ENCODE measurements at places on chromosomes 12 and 14. TPM values are rescaled to one million over a fixed set of nuclear protein-coding genes. Genes with fewer than 3 reads are reported as not detected.
A peak's percentile ranks its signal among the peaks of the same experiment; 100 is the strongest.

C12orf42 gene
- not detected for total RNA-seq

DNA sequence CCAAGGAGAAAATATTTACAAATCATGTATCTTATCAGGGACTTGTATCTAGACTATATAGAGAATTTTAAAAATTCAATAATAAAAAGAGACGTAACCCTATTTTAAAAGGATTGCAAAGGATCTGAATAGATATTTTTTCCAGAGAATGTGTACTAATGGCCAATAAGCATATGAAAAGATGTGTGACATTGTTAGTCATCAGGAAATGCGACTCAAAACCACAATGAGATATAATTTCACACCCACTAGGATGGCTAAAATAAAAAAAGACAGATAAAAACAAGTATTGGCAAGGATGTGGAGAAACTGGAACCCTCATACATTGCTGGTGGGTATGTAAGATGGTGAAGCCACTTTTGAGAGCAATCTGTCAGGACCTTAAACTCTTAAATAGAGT is 141.9 kb upstream of the BMP4 start:
- peak; percentile 49 for DNase-seq

JAG2 gene
- 45.3 TPM for total RNA-seq

SP1 gene
- total RNA-seq: 23.7 TPM

DNA sequence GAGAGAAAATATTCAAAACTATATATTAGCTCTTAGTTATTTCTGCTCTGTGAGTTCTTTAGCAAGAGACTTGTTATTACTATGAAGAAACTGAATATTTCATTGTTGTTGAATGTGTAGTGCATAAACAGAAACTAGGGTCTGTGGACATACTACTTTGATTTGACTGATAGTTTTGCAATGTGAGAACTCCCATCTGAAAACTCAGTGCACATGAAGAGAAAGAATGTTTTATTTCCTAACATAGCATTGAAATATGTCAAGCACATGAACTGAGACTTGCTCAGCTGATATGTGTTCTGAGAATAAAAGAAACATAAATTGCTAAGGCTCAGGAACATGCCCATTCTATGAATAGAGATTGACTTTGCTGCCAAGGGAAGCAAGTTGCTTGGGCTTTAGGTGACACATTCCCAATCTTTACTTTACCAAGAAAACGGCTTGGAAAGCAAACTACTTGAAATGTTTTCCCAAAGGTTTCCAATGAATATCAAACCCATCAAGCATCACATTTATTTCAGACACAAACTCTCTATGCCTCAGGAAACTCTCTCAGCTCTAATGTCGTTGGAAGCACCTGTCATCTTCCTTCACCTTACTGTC is 290.4 kb downstream of the SLC16A7 start:
- DNase-seq: no peak

- peak; percentile 5 for DNase-seq
Observed at GRCh38 chr14:73977896-73978295, 27.8 kb downstream of the COQ6 start.

GRCh38 chr12:114439817-114440216 is 33.9 kb upstream of the TBX5 start:
- no peak for DNase-seq

DNA sequence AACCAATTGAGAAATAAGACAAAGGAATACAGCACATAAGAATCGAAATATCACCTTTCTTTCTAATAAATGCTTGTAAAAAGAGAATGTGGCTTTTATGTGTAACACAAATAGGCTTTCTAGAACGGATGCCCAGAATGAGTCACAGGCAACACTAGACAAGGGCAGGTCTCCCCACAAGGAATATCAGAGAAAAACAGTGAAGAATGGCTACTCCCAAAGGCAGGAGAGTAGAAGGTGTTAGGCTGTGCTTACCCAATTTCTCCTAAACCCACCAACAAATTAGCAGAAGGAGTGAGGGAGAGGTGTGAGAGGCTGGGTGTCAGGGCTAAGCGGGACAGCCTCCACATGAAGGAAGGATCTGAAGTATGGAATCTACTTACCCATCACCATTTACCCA is 55.2 kb downstream of the GALNT4 start:
- peak; percentile 70 for DNase-seq

CCDC177 gene
- total RNA-seq: not detected

GRCh38 chr12:31387466-31387865 is 61.5 kb upstream of the SINHCAF start:
- peak; percentile 65 for DNase-seq

Measured in bronchial epithelial cell (primary cell).